ENCODE measurements at places on chromosomes 12 and 14.

DNA sequence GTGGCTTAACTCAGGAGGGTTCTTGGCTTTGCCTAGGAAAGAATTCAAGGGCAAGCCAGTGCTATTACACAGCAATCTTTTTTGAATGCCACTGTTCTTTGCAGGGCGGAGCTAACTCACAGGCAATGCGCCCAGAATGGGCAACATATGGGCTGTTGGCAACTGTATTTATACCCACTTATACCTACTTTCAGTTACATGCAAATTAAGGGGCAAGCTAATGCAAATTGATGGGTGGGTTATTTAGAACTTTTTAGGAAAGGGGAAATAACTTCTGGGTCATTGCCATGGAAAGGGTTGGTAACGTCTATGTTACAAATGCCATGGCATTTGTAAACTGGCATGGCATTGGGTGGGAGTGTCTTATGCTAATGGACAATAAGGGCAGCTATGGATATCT lies 85.4 kb downstream of the C12orf50 start:
- no peak for DNase-seq

DNA sequence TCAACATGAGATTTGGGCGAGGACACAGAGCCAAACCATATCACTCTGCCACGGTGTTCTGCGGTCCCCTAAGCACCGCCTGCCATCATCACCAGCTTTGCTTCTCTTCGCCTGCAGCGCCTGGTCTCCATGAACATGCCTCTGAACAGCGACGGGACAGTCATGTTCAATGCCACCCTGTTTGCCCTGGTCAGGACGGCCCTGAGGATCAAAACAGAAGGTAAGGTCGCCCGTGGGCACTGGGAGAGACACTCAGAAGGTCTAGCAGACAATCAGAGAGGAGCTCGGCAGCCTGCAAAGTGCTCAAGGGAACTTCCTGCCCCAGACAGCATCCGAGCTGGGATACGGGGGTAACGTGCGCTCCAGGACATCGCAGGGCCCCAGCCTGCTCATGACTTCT lies 126.0 kb upstream of the FKBP4 start:
- no peak for DNase-seq

DNA sequence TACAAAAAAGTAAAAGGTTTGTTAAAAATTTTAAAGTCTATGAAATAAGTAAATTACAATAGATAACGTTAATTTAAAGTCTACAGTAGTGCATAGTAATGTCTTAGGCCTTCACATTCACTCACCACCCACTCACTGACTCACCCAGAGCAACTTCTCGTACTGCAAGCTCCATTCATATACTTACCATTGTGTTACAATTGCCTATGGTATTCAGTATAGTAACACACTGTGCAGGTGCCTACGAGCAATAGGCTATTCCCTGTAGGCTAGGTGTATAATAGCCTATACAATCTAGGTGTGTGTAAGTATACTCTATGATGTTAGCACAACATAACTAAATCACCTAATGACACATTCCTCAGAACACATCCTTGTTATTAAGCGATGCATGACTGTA lies 435.3 kb upstream of the TMTC1 start:
- no peak for DNase-seq

DNA sequence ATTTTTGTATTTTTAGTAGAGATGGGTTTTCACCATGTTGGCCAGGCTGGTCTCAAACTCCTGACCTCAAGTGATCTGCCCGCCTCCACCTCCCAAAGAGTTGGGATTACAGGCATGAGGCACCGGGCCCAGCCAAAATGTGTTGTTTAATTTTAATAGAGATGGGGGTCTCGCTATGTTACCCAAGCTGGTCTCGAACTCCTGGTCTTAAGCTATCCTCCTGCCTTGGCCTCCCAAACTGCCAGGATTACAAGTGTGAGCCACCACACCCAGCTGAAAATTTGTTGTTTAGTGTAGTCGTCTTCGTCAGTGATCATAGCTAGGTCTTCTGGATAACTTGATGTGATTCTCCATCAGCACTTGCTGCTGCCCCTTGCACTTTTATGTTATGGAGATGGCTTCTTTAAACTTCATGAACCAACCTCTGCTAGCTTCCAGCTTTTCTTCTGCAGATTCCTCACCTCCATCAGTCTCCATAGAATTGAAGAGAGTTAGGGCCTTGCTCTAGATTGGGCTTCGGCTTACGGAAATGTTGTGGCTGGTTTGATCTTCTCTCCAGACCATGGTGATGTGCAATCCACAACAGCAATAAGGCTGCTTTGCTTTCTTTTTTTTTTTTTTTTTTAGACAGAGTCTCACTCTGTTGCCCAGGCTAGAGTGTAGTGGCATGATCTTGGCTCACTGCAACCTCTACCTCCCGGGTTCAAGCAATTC lies 13.0 kb downstream of the ISCU start:
- DNase-seq: no peak

DNA sequence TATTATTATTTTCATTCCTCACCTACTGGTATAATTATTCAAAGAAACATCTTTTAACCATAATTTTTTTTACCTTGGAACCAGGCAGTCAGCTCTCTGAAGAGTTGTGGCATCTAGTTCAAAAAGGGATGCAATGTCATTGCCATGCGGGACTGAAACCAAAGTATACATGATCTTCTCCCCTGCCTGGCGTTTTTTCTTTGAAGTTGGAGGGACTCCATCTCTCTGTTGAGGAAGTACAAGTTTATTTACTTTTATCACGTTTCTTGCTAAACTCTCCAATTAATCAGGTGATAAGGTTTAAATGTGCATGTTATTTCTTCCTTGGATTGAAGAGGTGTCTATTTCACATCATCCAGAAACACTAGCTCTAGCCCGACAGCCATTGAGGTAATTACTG lies 146.6 kb downstream of the ITPR2 start:
- DNase-seq: no peak

GRCh38 chr12:40152783-40153383 lies 47.0 kb upstream of the SLC2A13 start:
- DNase-seq: peak; percentile 63

DNA sequence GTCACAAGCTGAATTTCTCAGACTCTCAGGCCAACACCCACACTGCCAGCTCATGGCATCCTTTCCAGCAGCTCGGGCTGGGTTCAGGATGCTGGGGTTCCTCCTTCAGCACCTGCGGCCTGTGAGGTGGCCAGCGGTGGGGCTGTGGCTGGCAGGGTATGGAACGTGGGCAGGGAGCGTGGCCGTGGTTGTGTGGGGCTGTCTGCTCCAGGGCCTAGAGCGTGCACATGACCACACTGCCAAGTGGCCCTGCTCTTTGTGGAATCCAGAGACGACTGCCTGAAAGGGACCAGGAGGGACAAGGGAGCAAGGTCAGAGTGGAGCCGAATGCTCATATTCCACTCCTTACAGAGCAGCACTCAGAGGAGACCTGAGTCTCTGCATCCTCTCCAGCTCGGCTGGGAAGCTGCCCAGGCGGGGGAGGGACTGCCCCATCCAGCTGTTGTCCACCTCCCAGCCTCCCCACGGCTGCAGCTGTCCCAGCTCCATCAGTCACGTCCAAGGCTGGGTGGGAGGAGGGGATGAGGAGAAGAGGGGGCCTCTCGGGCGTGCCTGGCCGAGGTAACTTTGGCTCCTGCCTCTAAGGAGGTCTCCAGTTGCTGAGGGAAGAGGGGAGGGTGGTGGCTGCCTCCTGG lies 71.3 kb downstream of the TSPAN9 start:
- DNase-seq: no peak

GRCh38 chr12:21350975-21351374 lies 16.3 kb upstream of the SLCO1A2 start:
- no peak for DNase-seq

DNA sequence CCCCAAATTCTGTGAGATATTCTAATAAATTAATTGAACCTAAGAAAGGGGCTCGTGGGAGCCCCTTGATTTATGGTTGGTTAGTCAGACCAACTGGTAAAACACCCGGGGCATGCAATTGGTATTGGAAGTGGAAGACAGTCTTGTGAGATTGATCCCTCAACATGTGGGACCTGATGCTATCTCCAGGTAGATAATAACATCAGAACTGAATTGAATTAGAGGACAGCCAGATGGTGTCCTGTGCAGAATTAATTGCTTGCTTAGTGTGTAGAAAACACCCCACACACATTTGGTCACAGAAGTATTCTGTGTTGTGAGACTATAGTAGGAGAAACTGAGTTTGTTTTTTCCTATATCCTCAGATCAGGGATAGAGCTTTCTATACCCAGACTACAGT lies 22.0 kb downstream of the PYROXD1 start:
- DNase-seq: no peak

- no peak for DNase-seq
Measured at GRCh38 chr14:39233680-39234326, at the start of gene MIA2. Gene MIA2 (plus strand): TSS chr14:39233915. CDS start chr14:39234115, 200 bp downstream.

GRCh38 chr14:57060276-57060955 lies 208.3 kb downstream of the EXOC5 start:
- no peak for DNase-seq

DNA sequence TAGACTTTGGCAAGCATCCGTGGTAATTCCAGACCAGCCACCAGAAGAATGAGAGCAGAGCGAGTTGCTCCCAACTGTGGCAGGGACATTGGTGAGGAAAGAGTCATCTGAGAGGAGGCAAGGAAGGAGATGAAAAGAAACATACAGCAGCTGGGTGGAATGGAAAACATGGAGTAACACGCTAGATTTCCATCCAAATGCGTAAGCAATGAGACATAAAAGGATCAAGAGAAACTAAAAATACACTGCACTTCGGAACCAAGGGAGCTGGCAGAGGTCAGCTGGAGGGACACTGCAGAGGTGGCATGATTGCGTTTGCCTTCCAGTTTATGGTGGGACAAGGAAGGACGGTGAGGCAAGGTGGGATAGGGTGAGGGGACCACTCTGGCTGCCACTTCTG lies 82.9 kb downstream of the DDX51 start:
- DNase-seq: no peak

GRCh38 chr14:77004711-77005460 lies 23.6 kb downstream of the IRF2BPL start:
- no peak for DNase-seq

DNA sequence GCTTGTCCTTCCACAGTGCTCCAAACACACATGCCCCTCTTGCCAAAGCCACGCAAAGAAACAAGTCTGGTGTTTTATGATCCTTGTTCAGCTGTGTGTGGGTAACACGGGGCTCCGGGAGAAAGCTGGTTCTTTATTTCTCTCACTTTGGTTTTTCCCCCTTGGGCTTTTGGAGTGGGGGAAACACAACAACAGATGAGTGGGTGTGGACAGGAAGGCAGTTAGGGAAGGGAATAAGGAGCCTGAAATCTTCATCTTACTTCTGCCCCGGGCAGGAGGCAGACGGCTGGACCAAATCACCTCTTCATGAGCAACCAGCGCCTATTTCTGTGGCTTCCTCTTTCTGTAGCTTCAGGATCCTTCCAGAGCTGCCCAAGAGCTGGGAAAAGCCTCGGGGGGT lies 218.5 kb downstream of the PHETA1 start:
- DNase-seq: no peak

DNA sequence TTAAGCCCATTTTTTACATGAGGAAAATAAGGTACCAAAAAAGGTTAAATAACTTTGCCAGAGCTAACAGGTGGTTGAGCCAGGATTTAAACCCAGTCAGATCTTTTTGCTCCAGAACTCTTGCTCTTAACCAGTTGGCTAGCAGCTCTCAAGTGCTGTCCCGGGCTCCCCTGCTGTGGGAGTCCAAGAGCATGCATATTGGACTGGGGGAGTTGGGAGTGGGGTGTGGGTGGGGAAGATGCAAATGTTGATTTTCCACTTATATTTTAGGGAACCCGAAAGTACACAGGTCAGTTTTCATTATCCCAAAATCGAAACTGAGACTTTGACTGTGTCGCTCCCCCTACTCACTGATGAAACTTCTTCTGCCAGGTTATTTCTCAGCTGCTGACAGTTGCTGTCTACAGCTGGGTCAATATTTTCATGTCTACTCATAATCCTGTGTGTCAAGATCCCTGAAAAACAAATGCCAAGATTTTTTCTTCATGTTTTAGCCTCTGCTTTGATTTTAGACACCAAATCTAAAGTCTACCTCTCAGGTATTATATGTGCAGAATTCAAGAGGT lies 172.3 kb upstream of the TMPO start:
- no peak for DNase-seq

- no peak for DNase-seq
Measured at GRCh38 chr12:18101043-18101442, 11.1 kb upstream of the RERGL start.

DNA sequence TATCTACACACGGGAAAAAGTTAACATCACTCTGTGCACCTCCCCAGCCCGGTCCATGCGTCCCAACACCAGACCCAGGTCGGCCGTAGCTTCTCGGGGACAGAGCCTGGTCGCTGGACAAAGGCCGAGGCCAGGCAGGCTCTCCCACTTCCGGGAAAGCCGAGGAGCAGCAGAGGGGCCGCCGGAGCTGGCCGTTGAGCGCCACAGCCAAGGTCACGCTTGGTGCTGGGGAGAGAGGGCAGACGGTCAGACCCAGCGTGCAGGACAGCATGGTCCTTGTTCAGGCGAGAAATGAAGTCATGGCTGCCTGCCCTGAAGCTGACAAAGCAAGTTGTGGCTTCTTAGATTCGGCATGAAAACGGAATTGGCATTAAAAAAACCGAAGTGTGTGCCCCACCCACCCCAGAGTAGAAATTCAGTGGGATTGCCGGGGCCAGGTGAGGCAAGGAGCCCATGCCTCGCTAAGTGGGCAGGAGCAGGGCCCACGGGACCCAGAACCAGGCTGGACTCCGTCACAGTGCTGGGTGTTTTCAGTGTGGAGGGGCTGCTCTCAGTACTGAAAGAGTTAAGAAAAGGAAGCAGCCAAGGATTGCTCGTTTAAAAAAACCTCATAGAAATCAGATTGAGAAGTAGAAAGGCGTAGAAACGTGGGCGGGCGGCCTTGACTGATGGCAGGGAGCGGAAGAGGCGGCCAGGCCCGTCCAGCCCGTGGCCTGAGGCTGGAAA lies 4.3 kb downstream of the ARL6IP4 start:
- no peak for DNase-seq

DNA sequence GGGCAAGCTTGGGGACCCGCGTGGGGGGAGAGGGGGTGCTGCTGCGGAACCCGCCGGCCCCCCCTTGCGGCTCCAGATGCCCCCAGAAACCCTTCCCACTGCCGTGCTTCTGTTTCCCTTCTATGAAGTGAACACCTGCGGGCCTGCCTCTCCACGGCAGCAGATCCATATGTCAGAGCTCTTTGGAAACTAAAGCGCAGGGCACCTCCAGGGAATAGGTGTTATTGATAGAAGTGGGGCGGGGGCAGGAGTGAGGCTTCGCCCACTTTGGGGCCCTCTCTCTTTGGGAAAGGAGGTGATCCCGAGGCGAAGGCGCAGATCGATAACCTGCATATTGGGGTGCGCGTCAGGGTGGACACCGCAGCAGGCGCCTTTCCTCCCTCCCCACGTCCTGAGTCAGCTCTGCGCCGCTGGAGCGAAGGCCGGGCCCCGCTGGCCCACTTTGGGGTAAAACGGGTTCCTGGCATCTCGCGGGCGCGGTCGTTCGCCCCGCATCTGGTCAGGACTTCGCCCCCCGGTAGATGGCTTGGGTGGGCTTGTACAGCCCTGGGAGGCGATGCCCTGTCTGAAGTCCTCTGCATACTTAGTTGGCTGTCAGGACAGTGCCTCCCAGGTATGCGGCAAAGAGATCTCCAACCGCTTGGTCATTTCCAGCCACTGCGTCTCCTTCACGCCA lies 524 bp downstream of the KMT5A start:
- no peak for DNase-seq

Data from mucosa of gallbladder (tissue), 1 donor.